ENCODE measurements at places on chromosomes 12 and 14.

DNA sequence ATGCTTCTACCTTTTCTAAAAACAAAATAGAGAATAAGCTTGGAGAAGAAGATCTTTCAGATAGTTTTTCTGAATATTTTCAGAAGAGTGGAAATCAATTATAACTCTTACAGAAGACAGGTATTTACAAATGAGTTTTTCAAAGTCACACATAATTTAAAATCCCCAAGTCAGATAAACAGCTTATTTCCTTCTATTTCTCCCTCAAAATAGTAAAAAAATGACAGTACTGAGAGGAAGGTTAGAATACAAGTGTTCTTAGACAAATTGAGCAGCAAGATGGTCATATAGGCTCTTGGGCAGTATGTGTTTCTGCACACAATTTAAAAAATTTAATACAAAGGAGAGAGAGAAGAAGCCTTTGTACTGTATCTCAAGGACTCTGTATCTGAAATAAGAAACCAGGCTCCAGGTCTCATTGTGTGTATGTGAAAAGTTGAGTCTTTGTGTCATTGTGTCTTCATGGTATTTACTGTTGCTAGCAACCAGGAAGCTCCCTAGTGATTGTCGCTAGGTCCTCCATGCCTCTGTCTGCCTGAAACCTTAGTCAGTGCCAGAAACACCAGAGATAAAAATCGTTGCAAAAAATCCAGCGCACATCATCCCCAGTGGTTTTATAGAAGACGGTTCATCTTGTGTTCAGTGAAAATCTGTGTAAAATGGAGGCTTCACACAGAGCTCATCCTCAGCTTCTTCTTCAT is 12.9 kb upstream of the TUBA1A start:
- DNase-seq: no peak

- no peak for DNase-seq
Observed at GRCh38 chr14:20295067-20295466, 10.7 kb downstream of the TTC5 start.

DNA sequence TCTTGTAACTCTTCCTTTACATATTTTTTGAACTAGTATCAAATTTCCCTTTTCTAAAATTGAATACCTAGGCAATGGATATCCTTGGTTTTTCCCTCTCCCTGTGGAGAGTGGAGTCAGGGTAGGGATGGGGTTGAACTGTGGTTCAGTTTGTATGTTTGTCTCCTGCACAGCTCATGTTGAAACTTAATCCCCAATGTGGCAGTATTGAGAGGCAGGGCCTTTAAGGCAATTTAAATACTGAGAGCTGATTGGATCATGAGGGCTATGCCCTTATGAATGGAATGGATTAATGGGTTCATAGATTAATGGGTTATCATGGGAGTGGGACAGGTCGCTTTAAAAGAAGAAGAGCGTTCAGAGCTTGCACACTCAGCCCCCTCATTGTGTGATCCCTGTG is 127.2 kb upstream of the RGS6 start:
- DNase-seq: no peak

DNA sequence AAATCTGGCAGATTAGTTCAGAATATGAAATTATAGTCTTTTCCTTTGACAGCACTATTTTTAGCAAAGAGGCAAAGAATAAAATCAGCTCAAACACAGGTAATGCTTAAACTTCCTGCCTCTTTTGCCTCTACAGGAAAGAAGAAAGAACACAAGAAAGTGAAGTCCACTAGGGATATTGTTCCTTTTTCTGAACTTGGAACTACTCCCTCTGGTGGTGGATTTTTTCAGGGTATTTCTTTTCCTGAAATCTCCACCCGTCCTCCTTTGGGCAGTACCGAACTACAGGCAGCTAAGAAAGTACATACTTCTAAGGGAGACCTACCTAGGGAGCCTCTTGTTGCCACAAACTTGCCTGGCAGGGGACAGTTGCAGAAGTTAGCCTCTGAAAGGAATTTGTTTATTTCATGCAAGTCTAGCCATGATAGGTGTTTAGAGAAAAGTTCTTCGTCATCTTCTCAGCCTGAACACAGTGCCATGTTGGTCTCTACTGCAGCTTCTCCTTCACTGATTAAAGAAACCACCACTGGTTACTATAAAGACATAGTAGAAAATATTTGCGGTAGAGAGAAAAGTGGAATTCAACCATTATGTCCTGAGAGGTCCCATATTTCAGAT is 17.4 kb downstream of the TMPO start:
- no peak for DNase-seq

All from NK-92 treated with Interleukin-12 subunit alpha and Interleukin-12 subunit beta, amount 100 ng/mL, for 24 hours (cell line).